NCI-H146 (cell line): ENCODE measurements at places on chromosomes 1 and 21.

GRCh38 chr21:41367945-41368734 is 6.3 kb downstream of the MX2 start:
- no peak for DNase-seq

GRCh38 chr1:228109073-228109961 is at the start of gene MRPL55:
TSS of gene MRPL55 (minus strand) at chr1:228109299. CDS start at chr1:228108260, 1,039 bp downstream.
- peak; percentile 96 for DNase-seq

DNA sequence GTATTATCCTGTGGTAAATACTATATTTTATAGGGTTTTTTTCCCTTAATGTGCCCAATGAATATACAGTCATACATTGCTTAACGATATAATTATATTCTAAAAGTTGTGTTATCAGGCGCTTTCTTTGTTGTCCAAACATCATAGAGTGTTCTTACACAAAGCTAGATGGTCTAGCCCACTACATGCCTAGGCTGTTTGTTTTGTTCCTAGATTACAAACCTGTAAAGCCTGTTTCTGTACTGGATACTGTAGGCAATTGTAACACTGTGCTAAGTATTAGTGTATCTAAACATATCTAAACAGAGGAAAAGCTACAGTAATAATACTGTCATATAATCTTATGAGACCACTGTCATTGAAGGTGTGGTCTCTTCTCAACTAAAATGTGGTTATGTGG is 242.6 kb upstream of the C1orf105 start:
- DNase-seq, result no peak

GRCh38 chr1:73310797-73311381 is 887.1 kb downstream of the LRRIQ3 start:
- DNase-seq, result no peak

GRCh38 chr1:198919667-198920398 is 281.0 kb downstream of the PTPRC start:
- no peak for DNase-seq

DNA sequence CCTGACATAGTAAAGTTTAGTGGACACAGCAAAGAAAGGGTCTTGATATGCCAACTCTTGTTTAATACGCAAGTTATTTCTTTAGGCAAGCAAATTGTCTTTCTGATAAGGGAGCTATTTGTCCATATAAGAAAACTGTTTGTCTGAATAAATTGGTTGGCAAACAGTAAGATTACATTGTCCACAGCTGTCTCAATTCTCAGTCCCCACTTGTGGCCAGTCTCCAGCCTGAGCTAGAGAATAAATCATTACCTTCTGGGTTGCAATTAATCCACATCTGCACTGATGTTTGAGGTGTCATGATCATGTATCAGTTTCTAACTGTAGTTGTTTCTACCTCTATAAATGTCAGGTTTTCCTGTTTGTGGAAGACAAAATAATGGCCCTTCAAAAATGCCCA is 60.0 kb upstream of the TNR start:
- peak; percentile 24 for DNase-seq

GRCh38 chr1:241423541-241424479 is 66.8 kb upstream of the RGS7 start:
- peak; percentile 92 for DNase-seq

DNA sequence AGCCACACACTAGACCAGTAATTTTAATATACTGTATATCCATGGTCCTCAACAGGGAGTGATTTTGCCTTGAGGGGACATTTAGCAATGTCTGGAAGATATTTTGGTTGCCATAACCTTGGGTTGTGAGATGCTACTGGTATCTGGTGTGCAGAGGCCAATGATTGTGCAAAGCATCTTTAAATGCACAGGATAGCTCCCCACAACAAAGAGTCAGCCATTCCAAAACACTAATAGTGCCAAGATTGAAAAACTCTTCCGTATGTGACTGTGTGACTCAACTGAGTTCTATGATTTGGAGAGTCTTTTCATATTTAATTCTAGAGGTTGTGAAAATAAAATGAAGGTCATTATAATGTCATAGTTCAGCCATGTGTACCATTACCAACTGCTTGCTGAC is 141.4 kb upstream of the CACYBP start:
- no peak for DNase-seq
